Kidney (tissue), 22 donors: ENCODE measurements at places on chromosomes 16 and 17.

DNA sequence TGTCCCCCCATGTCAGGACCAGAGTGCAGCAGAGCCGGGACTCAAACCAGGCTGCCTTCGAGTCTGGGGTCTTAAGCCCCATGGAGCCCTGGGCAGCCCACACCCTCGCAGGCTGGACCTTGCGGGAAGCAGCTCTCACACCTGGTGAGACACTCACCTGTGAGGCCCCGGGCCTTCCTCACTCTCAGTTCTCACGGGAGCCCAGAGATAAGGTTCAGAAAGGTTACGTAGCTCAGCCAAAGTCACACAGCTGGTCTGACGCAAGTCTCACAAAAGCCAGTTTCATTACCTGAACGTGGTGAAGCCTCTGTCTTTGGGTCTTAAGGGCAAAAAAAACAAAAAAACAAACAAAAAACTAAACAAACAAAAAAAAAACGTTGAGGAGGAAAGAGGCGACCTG lies 32.8 kb upstream of the SSTR5 start:
- DNase-seq: no peak

GRCh38 chr17:58577696-58578095 lies 63.3 kb upstream of the MTMR4 start:
- DNase-seq: no peak

DNA sequence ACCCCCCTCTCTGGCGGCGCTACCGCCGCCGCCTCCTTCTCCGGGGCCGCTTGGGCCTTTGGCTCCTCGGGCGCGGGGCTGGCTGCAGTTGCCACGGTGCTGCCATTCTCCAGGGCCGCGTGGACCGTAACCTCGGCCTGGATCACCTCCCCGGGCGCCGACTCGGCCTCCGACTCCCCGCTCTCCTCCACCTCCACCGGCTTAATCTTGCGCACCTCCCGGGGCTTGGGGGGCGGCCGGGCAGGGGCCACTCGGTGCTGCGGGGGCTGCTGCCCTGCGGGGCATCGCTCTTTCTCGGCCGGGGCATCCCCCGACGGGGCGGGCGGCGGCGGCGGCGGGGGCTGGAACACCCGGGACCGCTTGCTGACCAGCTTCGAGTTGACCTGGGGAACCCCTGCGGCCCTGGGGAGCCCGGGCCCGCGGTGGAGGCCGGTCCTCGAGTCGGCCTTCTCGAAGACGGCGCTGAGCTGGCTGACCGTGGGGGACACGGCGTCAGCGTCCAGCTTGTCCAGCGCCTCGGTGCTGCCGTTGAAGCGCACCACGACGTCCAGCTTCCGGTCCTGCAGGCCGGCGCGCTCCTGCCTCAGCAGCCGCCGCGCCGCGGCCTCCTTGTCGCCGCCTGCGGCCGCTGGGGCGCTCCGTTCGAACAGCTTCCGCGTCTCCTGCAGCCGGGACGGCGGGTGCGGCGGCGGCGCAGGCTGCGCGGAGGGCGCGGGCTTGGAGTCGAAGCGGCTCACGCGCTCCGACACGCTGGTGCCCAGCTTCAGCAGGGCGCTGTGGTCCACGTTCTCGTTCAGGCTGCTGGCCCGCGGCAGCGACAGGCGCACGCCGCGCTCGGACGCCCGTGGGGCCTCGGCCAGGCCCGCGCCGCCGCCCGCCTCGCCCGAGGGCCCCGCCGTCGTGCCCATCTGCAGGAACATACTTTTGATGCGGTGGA lies 792 bp downstream of the PPP1R9B start:
- peak; percentile 81 for DNase-seq

GRCh38 chr17:77097631-77098180 lies 43.1 kb upstream of the SEC14L1 start:
- no peak for DNase-seq

GRCh38 chr16:4980691-4981090 lies 22.6 kb downstream of the SEC14L5 start:
- DNase-seq: no peak

- DNase-seq: no peak
Observed at GRCh38 chr17:4444782-4445473, 11.2 kb downstream of the SPNS3 start.

GRCh38 chr17:15157051-15157450 lies 108.1 kb downstream of the PMP22 start:
- DNase-seq: no peak

DNA sequence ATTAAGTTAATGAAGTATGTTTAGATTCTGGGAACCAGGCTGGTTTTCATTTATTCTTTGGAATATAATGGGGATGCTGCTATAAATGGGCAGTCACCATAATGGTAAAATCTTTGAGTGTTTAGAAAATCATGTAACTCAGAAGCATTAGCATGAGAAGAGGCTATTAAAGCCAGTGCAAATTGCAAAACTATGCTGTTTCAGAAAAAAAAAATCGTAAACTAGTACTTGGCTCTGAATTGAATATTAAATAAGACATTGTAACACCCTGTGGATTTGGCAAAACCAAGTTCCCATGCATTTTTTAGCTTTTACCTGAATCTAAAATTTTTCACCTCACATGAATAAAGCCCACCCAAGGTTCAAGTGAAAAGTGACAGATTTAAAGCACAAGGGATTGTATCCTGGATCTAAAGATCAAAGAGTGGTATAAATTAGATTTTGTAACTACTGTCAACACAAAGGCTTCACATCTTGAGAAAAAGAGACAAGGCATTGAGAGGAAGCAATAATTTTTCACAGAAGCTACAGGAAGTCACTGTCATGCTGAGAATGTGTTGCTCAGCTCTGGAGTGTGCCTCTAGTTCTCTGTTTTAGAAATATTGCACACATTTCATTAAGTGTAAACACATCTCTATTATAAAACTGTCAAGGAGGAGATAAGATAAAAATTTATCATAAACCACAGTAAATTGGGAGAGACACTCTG lies 142.2 kb downstream of the ABCA8 start:
- peak; percentile 14 for DNase-seq

DNA sequence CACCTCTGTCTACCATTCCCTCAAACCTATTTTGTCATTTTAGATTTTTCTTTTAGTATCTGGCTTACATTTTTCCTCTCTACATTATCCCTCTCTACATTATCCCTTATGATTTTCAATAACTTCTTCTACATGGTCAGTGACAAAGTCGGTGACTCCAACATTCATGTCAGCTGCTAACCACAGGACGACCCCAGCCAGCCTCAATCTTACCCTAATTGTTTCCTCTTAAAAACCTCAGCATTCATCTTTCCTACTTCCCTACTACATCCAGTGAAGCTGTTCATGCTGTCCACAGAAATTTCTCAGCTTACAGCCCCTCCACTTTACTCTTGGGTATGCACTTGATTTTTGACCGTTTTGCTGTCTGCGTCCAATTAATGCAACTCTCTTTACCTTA lies 8.3 kb downstream of the MYH10 start:
- DNase-seq: no peak

GRCh38 chr17:499951-500461 lies 147.4 kb upstream of the RPH3AL start:
- DNase-seq: no peak

DNA sequence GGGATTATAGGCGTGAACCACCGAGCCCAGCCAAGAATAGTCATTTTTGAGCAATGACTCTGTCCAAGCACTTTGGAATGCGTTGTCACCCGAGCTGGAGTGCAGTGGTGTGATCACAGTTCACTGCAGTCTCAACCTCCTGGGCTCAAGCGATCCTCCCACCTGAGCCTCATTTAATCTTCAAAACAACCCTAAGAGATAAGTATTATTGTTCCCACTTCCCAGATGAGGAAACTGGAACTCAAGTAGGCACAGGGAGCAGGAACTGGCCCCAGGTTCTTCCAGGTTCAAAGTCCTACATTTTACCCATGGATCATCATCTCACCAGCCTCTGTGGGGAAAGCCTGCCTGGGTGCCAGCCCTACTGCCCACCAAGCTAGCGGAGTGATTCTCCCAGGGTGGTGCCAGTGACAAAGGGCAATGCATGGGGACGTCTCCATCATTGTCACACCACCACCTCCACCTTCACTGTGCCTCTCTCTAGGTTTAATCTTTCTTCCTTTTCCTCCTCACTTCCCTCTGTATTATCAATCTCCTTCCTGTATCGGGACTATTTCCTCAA lies 11.3 kb upstream of the RNF157 start:
- DNase-seq: peak; percentile 23

DNA sequence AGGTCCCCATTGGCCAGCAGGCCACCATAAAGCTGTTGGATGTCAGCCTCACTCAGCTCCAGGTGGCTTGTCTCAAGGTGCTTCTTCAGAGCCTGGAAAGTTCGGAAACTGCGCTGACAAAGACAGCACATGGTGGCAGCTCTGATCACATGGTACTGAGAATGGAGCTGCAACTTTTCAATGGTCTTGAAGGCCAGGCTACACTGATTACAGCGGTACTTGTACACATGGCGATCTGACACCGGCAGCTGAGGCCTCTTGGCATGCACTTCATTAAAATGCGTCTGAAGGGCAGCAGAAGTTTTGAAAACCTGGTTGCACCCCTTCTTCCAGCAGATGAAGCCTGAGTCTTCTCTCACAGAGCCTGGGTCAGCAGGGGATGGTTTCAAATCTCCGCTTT lies 249.7 kb downstream of the ZFHX3 start:
- no peak for DNase-seq

GRCh38 chr16:67397036-67397801 lies 3.9 kb upstream of the TPPP3 start:
- DNase-seq: no peak

DNA sequence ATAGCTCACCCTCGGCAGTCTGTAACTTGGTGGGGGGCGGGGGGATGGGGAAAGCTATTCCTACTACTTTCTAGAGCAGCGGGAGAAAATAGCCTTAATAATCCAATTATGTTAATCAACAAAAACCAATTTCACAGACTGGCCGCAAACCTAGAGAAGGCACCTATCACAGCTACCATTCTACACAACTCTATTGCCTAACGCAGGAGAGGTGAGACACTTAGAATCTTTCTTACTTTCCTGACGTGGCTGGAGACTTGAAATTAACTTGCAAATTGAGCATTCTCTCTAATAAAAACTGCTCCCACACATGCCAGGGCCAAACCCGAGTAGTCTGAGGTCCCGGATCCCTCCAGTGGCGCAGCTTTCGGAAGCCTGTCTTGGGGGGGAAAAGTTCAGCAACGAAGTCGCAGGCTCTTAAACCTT lies 794 bp downstream of the SMG6 start:
- no peak for DNase-seq

- DNase-seq: no peak
Observed at GRCh38 chr17:67555855-67556254, 161.9 kb upstream of the NOL11 start.

DNA sequence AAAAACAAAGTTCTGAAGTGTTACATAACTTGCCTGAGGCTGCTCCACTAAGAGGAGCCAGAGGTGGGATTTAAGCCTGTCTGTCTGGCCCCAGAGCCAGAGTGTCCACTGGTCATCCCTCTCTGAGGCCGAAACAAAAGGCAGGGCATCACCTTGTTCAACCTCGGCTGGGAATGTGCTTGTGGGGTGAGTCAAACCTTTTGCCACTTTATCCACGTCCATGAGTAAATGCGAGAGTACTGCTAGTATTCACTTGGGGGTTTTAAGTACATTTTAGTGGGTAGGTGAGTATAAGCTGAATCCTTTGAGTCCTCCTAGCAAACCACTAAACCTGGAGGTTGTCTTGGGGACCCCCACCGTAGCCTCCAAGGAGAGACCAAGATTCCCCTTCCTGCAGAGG lies 103.5 kb downstream of the STX8 start:
- DNase-seq: no peak

- DNase-seq: no peak
Observed at GRCh38 chr17:71173991-71174390, 946.8 kb upstream of the SOX9 start.

DNA sequence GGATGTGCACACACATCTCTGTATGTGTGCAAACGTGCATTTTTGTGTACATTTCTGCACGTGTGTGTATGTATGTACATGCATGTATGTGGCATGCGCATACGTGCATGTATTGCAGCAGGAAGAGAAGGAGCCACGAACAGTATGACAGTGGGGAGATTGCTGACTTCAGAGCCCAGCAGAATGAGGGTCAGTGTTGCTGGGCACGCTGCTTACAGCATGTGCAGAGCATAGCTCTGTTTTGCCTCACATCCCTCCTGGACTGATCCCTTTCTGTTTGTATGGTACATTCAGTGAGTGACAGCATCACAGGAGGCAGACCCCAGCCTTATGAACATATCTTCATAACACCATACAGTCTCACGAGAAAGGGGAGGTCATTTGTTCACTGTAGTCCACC lies 934.0 kb upstream of the EEF2KMT start:
- no peak for DNase-seq

DNA sequence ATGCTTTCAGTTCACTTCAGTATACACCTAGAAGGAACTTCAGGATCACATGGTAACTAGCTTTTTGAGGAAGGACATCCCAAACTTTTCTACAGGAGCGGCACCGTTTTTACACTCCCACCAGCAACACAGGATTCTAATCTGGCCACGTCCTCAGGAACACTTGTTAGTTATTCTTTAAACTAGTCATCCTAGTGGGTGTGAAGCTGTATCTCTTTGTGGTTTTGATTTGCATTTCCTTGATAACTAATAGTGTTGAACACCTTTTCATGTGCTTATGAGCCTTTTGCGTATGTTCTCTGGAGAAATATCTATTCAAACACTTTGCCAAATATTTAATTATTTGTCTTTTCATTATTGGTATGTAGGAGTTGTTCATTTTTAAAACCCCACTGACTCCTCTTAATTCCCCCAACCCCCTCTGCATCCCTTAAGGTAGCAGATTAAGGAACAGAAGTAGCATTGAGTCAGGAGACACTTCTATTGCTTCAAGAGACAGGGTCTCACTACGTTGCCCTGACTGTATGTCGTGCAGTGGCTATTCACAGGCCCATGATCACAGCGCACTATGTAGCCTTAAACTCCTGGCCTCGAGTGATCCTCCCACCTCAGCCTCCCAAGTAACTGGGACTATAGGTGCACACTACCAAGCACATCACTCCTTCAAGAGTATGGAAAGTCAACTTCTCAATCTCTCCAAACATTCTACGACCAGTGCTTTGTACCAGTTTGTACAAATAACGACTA lies 25.4 kb downstream of the YWHAE start:
- DNase-seq: no peak

- peak; percentile 69 for DNase-seq
Observed at GRCh38 chr16:26863931-26864330, 202.8 kb upstream of the C16orf82 start.

GRCh38 chr16:2964475-2965336 lies 631 bp downstream of the KREMEN2 start:
- DNase-seq: peak; percentile 81

DNA sequence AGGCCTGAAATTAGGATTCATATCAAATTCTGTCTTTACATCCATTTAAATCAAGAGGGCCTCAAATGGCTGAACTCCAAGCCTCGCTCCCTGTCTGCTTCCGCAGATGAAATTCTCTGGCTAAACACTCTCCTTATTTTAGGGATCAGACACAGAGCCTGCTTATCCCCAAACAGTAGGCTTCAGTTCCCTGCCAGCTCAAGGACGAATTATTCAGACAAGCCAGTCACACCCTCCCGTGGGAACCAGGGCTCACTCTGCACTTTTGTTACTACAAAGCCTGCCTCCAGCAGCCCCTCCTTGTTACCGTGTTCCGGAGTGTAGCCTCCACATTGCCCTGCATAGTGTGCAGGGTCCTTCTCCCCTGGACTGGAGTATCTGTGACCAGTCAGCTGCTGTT lies 46.6 kb upstream of the LCMT1 start:
- no peak for DNase-seq
